ENCODE measurements at places on chromosomes 6 and 20.

GRCh38 chr6:15429141-15430110, 183.6 kb downstream of the JARID2 start:
- DNase-seq, result no peak

GRCh38 chr6:118706702-118707101, 55.3 kb upstream of the CEP85L start:
- DNase-seq, result no peak

DNA sequence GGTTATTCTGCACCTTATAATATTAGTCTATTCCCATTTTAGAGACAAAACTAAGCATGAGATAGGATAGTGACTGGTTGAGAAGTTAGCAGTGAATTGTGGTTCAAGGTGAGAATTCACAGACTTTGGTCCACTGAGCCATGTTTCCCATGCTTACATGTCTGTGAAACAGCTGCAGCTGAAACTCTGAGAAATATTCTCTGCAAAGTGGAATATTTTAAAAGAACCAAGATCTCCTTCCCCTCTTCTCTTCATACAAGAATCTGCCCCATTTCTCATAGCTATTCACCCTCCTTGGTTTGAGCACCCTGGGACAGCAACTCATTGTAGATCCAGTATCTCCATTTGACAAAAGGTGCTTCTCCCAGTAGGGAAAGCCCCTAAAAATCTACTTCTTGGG, 70.2 kb upstream of the TMEM170B start:
- DNase-seq, result no peak

- DNase-seq, result no peak
These were observed 96.1 kb upstream of the TBX18 start for GRCh38 chr6:84860509-84860908.

- DNase-seq, result no peak
These were observed 541.5 kb downstream of the CD83 start for GRCh38 chr6:14658886-14659561.

- no peak for DNase-seq
These were observed 167.4 kb upstream of the LRFN2 start for GRCh38 chr6:40754461-40755045.

- no peak for DNase-seq
These were observed 114.5 kb upstream of the SOX4 start for GRCh38 chr6:21478883-21479539.

GRCh38 chr20:61185841-61186601, 66.0 kb upstream of the CDH4 start:
- DNase-seq, result no peak

GRCh38 chr6:141313986-141314385, 818.7 kb upstream of the GJE1 start:
- DNase-seq, result no peak

GRCh38 chr20:25606094-25606695, 17.6 kb downstream of the NANP start:
- no peak for DNase-seq

GRCh38 chr6:155316419-155316818, 2.1 kb upstream of the TFB1M start:
- no peak for DNase-seq

- no peak for DNase-seq
These were observed 33.1 kb upstream of the LCA5 start for GRCh38 chr6:79570129-79571029.

- DNase-seq, result no peak
These were observed 30.8 kb downstream of the FBXO5 start for GRCh38 chr6:152952045-152952444.

- DNase-seq, result no peak
These were observed 70.4 kb upstream of the KCNQ5 start for GRCh38 chr6:72551470-72551869.

DNA sequence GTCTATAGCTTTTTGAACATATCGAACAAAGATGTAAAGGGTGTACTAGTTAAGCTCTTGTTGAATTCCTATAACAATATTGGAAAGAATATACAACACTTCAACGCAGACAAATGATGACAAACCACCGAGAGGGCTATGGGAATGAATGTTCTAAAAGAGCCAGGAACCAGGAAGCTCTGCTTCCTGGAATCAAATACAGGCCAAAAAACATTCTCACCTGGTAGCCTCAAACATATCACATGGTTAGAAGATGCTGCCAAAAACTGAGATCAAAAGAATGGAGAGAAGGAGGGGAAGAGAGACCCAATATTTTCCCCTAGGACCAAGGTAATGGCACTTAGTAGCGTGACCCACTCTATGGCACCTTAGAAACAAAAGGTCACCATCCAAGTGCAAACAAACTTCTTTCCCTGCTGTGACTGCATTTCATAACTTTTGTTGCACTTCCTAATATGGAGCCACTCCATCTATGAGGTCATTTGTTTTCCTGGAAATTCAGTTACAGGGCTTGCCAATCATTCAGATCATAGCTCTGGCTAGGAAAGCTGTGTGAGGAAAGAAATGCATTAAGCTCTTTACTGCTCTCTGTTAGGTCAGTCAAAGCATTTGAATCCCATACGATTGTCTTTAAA, 199.2 kb upstream of the NT5E start:
- DNase-seq, result no peak

DNA sequence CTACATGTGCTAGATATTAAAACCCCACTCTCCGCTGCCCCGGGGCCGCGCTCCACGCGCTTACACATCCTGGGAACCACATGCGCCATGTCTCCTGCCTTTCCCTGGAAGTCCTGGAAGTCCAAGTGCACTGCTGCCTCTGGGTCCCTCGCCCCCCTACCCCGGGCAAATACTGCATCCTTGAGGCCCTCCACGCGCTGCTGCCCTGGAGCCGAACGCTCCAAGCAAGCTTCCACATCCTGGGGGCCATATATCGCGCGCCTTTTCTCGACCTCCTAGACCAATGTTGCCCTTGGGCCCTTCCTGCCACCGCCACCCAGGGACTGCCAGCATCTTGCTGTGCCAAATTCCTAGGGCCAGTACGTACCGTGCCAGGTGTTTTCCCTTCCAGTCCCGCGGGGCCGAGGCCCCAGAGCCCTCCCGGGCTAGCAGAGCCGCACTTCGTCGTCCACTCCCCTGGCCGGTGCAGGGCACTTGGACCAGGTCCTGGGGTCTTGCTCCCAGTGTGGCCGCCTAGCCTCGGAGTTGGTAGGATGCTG, 779 bp upstream of the KCNG1 start:
- no peak for DNase-seq

- no peak for DNase-seq
These were observed 267.2 kb upstream of the TCF21 start for GRCh38 chr6:133621751-133622150.

DNA sequence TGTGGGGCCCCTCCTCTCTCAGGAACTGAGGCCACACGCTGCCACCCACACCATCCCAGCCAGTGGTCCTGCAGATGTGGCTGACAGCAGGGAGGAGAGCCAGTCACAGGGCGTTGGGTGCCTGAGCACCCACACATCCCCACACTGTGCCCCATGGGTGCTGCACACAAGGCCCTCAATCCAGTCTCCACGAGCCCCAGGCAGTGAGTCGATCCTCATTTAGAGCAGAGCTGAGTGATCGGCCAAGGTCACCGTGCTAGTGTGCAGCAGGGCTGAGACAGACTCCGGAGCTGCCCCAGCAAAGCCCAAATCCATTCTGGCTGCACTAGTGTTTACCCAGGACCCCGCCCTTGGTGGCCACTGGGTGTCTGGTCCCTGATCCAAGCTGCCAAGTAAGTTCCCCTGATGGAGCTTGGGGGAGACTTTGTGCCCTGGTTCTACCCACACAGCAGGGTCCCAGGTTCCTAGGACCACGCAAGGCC, 9.0 kb downstream of the C20orf203 start:
- DNase-seq, result no peak

DNA sequence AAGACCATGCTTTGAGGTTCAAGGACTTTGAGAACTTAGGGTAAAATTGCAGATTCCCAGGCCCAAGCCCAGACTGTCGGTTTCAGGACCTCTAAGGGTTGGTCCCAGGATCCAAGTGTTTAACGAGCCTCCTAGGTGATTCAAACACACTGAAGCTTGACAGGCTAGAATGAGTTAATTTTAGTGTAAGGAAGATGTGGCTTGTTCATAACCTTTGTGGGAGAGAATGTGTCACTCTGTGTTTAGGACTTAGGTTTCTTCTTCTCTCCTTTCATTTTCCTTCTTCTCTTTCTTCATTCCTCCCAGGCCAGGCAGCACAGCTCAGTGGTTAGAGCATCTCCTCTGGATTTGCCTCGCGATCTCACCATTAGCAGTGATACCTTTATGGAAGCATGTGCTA, 104.8 kb upstream of the KCNG1 start:
- DNase-seq, result no peak

DNA sequence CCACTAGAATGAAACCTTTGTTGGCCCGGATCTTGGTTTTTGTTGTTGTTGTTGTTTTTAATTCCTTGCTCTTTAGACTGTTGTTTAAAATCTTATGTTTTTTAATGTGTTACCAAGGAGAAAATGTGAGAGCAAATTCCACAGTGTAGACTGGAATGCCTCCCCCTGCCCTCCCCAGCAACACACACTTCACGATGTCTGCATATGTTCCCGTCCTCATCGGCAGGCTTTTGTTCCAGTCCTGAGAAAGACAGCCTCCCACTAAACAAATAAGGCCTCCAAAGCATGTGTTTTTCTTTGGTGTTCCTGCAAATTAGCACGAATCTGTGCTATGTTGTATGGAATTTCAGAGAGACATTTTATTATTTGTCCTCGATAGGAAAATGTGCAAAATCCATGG, 263.3 kb upstream of the QKI start:
- DNase-seq, result no peak

DNA sequence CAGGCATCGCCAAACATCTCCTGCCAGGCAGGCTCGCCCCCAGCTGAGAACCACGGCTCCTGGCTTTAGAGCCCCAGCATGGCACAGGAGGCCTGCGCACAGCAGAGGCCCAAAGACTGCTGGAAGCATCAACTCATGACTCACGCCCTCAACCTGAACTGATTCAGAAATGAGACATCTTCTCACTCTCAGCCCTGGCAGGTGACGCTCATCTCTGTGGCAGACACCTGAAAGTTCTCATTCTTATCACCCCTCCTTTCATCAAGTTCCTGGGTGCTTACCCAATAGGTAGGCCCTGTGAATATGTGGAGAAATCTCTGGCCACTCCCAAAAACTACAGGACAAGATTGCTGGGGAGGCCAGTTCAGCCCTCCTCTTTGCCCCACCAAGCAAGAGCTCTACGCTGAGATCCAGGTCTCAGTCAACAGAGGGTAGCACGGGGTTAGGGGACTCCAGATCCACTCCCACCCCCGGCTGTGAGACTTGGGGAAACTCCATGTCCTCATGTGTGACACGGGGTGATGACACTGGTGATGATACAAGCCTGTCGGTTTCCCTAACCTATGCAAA, 11.3 kb downstream of the NFATC2 start:
- DNase-seq, result no peak

GRCh38 chr6:36885461-36886401, at the start of gene C6orf89:
Gene C6orf89, plus strand, starts transcription at chr6:36885952. Its CDS starts 13,493 bp downstream, at chr6:36899445.
- peak; percentile 97 for DNase-seq

DNA sequence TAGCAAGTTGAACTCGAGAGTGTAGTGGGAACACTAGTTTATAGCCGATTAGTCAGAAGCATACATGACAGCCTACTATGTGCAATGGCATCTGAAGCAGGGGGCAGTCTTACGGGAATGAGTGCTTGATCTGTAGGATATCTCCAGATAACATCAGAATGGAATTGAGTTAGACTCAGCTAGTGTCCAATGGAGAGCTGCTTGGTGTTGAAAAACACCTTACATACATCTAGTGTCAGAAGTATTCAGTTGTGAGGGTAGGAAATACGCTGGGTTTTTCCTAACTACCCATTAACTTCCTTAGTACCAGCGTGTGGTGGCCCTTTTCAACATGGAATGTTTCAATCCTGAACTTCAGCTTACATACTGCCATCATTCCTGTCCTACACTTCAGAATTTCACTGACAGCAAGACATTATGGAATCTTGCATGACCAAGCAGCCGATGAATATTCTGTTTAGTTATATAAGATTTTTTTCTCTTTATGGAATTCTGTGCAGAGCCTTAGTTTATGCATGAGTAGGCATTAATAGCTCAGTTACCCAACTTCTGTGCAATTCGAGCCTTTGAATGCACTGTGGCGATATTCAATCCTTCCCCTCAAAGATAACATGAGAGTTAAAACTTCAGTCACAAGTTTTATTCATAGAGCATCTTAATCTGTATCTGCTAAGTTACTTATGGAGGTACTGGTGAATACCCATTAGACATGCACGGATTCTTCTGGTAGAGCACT, 218.6 kb upstream of the MOCS1 start:
- DNase-seq, result no peak

GRCh38 chr20:59405226-59406200, 105.1 kb downstream of the EDN3 start:
- DNase-seq, result no peak

DNA sequence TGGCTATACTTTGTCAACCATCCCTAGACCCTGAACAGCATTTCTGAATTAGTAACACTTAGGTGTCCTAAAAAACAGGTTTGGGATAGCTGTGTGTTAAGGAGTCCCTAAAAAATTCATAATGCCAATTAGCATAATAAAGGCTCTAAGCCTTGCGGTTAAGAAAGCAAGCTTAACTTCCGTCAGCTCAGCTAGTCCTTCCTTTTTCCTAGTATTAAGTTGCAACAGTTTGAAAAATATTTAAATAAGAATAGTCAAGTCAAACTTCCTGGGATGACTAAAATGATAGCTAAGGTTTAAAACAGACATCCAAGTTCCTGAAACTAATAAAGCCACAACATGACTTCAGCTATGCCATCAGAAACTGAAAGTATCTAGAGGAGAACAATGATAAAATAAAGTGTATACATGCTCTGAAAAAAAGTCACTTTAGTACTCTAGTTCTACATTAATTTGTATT, 3.5 kb downstream of the AKIRIN2 start:
- no peak for DNase-seq

DNA sequence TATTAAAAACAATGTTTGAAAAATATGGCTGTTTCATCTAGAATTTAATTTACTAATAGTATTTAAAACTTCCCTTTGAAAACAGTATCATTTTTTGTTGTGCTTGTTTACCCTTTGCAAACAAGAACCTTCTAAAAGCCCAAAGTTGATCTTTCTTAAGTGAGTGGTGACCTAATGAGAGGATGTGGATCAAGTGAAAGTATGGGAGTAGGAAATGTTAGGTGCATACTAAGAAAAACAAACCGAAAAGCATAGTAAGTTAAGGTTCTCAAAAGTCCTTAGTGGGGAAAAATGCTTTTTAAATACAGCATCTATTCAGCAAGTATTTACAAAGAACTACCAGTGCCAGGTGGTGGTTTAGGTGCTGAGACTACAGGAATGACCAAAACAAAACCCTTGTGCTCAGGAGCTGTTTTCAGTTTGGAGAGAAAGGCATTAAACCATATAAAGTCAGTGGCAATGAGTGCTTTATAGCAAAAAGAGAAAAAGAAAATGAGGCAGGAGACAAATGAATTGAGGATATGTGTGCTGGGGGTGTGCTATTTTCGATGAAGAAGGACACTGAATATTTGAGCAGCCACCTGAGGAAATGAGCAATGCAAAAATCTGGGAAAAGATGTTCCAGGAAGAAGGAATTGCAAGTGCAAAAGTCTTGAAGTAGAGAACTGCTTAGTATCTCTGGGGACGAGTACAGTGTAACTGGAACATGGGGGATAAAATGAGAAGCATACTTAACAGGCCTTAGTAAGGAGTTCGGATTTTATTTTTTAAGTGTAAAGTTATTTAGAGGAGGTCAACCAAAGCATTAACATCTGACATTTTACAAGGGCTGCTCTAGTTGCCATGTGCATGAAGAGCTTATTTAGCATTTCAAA, 24.0 kb downstream of the RNF146 start:
- DNase-seq, result no peak

- DNase-seq, result no peak
These were observed 7.2 kb downstream of the TGM2 start for GRCh38 chr20:38157635-38158495.

GRCh38 chr6:131645846-131646245, 8.7 kb downstream of the ENPP3 start:
- no peak for DNase-seq

GRCh38 chr6:106145741-106146227, 59.6 kb downstream of the PRDM1 start:
- DNase-seq, result no peak

All from left forelimb (tissue), 1 donor.